ENCODE measurements at places on chromosomes 13 and 19. TPM values are rescaled to one million over a fixed set of nuclear protein-coding genes. Genes with fewer than 3 reads are reported as not detected.

The GRIN3B gene
- 1.4 TPM for polyA plus RNA-seq

The LCP1 gene
- polyA plus RNA-seq = 10.1 TPM

The APBA3 gene
- polyA plus RNA-seq = 25.4 TPM

The CCDC70 gene
- polyA plus RNA-seq = not detected

The KIR2DL1 gene
- polyA plus RNA-seq = not detected

GRCh38 chr13:88800505-88800904 is 1129.3 kb downstream of the SLITRK5 start:
- DNase-seq = no peak

DNA sequence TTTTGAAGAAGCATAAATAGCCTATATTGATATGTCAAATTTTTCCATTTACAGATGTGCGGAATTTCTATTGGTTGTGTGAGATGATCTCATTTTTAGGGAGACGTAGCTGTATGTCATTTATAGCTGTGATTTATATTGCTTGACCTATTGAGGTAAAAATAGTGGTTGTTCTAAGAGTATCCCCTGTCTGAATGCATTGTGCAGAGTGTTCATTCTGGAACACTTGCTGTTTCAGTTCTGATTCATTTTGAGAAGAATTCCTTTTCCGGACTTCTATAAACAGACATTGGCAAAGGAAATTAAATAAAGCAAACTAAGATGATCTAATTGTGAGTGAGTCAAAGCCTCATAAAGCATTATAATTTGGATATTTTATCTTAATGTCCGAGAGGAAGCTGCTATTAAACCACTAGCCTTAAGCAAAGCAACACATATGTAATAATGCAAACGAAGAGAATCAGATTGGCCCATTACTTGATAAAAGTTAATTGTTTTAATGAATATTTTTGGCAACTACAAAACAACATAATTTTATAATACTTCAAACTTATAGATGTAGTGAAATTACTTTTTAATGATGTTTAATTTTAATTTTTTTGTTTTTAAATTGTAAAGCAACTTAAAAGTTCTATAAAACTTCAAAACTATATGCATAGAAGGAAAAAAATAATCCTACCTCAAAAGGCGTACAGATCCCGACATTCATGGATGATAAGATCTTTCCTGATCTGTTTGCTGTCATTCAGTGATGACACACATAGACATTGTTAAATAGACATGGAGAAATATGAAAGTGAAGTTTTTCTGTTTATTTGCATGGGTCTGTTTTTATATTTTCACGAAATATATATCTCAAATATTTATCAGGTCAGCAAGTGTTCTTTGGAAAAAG is 942.6 kb upstream of the SLC10A2 start:
- DNase-seq = no peak

DNA sequence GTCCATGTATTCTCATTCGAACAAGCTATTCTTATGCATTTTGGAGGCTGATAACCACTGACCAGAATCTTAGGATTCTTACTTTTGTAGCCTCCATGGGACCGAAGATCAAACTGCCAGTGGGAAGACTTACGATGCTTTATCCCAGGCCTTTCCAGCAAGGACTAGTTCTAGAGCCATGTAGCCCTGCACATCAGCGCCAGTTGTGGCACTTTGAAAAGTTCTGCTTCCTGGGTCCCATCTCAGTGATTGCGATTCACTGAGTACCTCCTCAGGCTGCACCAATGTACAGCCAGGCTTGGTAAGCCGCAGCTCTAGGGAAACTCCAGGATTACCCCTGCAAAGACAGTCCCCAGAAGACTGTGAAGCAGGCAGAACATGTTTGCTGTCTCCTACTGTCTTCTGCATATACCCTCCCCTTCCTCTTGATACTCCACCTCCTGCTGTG is 18.9 kb upstream of the ENOX1 start:
- no peak for DNase-seq

DNA sequence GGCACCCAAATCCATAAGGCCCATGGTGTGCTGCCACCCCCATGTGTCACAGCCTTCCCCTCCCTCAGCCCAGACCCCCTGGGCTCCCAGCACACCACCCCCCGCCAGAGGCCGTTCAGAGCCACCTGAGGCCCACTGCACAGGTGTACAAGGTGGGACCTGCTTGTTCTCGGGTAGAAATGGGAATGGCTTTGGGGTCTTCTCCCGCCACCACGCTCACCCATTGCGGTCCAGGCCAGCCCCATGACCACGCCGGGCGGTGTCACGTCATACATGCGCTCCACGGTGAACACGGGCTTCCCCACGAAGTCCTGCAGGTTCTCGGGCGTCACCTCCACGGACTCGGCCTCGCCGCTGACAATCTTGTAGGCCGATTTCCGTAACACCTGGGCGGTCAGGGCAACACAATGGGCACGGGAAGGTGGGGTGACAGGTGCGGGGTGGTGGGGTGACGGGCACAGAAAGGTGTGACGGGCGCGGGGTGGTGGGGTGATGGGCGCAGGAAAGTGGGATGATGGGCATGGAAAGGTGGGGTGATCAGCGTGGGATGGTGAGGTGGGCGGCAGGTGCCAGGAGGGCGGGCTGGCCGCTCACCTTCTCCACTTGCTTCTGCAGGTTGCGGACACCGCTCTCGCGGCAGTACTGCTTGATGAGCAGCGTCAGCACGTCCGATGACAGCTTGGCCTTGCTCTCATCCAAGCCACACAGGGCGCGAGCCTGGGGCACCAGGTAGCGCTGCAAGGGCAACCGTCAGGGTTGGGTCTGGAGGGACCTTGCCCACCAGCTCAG is 4.3 kb downstream of the RPL36 start:
- no peak for DNase-seq
